ENCODE measurements at places on chromosomes 16 and 17.

DNA sequence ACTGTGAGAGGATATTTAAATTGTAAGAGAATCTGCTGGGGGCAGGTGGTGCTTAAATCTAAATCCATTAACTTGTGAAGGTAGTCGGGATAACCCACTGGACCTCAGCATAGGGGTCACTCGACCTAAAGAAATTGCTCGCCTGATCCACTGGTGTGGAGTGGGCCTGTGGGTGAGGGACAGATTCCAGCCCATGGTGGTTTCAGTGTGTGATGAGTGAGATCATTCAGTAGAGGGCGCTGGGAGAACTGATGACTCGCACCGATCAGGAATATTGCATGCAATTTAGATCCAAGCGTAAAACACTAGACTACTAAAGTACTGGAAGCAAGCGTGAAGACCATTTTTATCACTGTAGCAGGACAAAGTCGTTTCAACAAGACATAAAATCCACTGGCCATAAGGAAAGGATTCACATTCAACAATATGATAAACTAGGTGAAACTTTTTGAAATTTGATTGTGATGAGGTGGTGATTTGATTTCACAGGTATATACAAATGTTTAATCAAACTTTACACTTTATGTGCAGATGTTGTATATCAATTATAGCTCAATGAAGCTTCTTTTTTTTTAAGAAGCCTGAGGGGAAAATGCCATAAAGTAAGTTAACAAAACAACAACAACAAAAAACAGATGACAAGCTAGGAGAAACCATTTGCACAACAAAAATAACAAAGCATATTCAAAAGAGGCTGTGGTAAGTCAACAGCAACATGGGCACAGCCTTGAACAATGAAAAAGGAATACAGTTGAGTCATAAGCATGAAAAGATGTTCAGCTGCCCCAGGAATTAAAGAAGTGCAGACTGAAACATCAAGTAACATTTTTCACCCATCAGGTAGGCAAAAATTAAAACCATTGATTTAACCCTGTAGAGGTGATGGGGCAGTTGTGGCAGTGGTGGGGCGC, 7.5 kb upstream of the TMEM170A start:
- DNase-seq = peak; percentile 53

GRCh38 chr17:66275651-66276050, 26.8 kb upstream of the PRKCA start:
- DNase-seq = no peak

GRCh38 chr16:27595475-27595874, 45.5 kb downstream of the KATNIP start:
- DNase-seq = no peak

DNA sequence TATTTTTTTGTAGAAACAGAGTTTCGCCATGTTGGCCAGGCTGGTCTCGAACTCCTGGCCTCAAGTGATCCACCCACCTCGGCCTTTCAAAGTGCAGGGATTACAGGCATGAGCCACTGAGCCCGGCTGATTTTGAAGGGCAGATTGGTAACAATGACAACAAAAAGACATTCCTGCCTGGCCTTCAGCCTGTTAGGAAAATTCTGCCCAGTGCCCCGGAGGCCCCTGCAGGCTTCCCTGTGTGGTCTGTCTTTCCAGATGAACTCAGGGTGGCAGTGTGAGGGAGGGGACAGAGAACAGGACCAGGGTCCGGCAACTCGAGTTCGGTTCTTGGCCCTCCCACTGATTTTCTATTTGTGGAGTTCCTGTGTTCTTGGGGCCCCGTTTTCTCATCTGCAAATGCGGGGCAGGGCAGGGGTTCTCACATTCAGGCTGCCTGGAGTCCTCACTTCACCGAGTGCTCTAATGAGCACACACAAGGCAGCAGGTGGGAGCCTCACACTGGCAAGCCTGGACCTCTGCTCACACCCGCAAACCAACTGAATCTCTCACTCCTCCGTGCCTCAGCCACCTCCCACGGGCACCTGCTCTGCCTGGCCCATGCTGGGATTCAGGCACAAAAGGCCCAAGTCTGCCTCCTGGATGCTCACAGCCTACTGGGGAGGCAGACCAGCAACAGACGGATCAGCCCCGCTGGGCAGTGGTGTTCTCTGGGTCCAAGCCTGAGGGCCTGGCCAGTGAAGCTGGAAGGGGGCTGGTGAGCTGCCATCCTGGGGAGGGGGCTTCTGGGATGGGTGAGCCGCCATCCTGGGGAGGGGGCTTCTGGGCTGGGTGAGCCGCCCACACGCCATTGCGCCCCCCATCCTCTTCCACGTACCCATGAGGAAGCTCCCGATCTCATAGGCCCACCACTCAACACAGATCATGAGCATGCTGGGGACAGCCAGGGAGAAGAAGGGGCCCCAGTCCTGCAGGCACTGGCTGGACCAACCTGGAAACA, 10.3 kb downstream of the SLC47A2 start:
- DNase-seq = no peak

DNA sequence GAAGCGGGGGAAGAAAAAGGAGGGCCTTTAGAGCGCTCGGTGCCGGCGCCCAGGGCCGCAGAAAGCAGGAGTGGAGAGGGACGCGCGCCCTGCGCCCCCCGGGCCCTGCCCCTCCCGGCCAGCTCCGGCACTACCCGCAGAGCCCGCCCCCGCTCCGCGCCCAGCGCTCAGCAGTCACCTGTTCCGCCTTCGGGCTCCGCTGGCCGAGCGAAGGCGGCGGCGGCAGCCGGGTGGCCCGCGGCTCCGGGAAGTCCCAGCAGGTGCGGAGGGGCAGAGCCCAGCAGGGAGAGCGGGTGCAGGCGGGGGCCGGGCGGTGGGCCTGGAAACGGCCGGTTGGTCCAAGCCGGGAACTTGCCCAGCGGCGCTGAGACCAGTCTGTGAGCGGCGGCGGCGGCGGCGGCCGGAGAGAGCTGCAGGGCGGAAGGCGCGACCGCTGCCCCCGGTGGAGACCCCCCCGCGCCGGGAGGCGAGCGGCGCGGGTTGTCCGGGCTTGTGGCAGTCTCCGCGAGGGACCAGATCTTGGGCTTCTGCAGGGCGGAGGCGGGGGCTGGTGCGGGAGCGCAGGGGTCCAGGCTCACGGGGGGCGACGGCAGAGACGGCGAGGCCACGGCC, 2.2 kb downstream of the IRX3 start:
- peak; percentile 2 for DNase-seq

DNA sequence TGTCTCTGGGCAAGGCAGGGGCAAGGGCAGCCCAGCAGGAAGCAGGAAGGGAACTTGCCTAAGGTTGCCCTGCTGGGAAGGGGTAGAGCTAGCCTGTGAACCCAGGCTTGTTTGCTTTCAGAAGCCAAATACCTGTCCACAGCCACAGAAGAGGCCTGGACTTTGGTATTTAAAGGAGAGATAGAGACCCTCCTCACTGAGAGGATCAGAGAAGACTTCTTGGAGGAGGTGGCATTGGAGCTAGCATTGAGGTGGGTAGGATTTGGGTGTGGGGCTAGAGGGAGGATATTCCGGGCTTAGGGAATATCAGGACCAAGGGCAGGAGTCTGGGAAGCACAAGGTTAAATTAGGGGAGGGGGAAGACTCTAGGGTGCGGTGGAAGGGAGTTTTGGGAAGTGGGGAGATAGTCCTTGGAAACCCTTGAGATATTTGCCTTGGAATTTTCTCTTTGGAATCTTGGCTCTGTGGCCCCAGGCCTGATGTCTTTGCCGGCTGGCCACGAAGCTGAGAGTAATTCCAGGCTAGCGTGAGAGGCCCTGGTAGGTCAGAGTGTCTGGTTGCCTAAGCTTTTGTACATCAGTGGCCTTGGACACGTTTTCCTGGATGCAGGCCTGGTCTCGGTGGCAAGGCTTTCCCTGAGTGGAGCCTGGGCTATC, 13.1 kb upstream of the ETV4 start:
- DNase-seq = no peak

DNA sequence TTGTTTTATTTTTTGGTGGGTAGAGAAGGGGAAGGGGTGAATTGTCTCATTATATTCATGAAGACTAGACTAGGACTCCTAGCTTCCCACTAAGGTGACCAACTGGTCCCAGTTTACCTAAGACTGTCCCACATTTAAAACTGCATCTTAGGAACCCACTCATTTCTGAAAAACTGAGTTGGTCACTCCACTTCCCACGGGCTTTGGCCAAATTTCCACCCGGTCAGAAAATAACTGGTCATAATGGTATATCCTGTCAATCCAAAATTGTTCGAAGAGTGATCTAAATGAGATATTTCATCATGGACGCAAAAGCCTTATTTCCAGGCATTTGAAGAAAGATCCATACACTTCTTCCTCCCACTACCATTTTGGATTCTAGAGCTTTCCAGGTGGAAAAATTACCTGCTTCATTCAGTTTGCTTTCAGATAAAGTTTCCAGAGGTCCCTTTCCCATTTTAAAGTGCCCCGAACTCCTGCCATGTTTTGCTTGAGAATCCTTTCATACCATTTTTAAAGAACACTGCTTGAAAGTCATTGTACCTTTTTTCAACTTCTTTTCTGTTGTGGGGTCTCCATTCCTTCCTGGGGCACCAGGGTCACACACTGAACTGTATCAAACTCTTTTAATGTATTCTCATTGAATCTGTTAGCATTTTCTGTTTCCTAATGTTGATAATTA, 21.8 kb upstream of the ZFHX3 start:
- DNase-seq = no peak

DNA sequence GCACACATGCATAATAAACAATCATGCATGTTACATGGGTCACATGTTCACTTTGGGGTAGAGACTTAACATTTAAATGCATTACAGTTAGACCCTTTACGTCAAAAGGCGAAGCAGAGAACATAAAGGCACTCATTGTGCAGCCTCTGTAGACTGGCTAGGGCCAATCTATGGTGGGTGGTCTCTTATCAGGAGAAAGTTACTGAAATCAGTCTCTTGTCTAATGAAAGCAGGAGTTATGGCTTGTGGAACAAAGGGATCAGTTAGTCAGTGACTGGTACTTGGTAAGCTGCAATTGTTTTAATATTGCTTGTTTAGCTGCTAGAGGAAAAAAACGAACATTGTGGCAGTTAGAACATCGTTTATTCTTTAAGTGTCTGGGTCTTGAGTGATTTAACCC, 1.4 kb upstream of the CNEP1R1 start:
- DNase-seq = no peak

GRCh38 chr17:54956791-54957190, 11.7 kb downstream of the COX11 start:
- DNase-seq = no peak

DNA sequence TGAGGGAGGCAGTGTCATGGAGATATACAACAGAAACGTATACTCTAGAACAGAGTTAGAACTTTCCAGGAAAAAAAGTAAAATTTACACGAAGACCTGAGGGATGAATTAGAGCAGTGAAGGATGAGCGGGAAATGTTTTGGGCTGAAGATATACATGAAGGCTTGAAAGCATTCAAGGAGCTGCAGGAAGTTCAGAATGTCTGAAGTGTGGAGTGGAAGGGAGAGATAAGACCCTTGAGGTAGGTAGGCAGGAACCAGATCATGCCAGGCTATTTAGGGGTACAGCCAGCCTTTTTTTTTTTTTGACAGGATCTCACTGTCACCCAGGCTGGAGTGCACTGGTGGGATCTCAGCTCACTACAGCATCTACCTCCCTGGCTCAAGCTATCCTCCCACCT, 3.2 kb upstream of the NLK start:
- DNase-seq = no peak

GRCh38 chr16:21611198-21611555, 11.8 kb downstream of the METTL9 start:
- no peak for DNase-seq

GRCh38 chr16:75267631-75268264, 16.3 kb upstream of the BCAR1 start:
- peak; percentile 68 for DNase-seq

- DNase-seq = no peak
Measured at GRCh38 chr17:1533661-1534325, 17.4 kb upstream of the INPP5K start.

DNA sequence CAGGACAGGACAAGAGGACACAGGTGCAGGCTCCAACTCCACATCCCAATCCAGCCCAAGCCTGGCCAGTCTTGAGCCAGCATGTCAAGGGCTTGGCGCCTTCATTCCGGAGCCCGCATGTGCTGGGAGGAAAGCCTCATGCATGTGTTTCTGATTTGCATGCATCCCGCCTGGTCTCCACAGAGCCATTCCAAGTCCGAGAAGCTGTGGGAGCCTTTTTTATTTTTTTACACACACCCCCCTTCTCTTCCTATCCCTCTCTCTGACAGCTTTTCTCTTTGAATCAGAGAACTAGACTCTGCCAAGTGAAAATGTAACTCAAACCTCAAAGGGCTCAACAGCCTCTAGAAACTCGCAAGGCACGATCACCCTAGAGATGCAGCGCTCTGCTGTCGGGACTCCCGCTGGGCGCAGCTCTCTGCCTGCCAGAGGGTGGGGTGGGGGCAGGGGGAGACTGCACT, 45.1 kb downstream of the NOG start:
- DNase-seq = no peak

DNA sequence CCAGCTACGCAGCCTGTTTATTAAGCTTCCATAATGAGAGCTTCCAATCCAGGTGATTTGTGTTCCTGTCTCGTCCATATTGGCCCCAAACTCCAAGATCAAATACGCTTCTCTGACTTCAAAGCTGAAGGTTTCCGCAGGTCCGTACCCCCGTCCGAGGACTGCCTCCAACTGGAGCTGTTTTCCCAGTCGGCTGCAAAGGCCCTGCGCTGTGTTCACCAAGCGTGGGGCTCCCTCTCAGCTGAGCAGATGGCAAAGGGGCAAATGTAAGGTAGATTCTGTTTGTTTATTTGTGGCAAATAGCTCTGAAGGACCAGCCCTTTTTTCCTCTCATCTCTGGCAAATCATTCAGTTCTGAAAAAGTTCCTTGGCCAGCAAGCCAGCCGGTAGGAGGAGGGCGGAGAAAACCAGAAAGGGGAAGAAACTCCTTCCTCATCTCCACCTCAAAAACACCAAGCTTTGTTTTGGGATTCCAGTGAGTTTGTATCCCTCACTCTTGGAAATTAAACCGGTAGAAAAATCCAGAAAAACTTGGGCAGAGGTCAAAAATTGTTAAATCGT, 35.2 kb downstream of the NXN start:
- no peak for DNase-seq

DNA sequence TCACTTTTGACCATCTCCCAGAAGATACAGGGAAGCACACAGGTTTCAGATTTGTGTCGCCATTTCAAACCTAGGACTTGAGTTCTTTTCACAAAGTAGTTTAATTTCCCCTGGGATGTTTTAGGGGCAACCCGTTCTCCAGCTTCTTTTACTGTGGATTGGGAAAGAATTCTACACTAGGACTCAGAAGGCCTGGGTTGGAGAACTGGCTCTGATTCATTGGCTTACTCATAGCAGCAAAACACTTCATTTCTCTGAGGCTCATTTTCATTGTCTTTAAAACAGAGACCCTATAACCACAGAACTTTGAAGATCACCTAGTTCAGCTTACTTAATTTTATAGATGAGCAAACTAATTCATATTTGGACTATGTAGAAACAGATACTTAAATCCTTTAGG, 175.9 kb upstream of the SALL1 start:
- no peak for DNase-seq
